ENCODE measurements at places on chromosomes 3 and 15.

- peak; percentile 46 for DNase-seq
These were observed 18.4 kb upstream of the ZBTB47 start for GRCh38 chr3:42635111-42635510.

DNA sequence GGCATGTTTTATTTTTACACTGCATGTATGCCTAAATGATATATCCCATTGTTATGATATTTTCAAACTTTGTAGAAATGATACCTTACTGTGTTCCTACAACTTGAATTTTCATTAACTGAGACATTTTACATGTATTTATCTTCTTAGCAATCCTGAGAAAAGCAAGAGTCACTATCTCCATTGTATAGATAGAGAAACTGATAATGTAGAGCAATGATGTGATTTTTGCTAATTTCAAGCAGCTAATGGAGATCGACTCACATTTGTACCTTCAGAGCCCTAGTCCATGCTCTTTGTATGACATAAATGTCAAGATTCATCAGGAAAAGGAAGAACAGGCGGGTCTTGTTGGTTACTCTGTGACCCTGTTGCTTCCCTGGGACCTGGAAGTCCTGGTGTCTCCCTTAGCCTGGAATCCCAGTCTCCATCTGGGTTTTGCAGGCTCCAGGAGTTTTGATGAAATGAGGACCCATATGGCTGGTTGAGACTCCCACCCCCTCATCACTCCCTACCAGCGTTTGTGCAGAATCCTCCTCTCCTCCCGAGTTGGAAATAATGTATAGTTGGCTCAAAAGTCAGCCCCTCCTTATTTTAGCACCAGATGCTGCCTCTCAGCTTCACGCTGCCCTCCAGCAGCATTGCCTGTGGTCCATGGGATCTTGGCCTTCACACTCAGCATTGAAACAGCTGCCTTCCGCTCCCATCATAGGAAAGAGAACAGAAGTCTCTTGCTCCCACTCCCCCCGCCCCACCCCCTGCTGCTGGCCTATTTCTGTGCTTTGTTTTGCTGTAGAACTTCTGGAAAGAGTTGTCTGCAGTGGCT, 67.1 kb downstream of the APBA2 start:
- DNase-seq, result no peak

- DNase-seq, result no peak
These were observed 104.0 kb downstream of the CYP19A1 start for GRCh38 chr15:51234176-51234927.

GRCh38 chr15:90478846-90479481, 50.8 kb upstream of the CRTC3 start:
- peak; percentile 14 for DNase-seq

DNA sequence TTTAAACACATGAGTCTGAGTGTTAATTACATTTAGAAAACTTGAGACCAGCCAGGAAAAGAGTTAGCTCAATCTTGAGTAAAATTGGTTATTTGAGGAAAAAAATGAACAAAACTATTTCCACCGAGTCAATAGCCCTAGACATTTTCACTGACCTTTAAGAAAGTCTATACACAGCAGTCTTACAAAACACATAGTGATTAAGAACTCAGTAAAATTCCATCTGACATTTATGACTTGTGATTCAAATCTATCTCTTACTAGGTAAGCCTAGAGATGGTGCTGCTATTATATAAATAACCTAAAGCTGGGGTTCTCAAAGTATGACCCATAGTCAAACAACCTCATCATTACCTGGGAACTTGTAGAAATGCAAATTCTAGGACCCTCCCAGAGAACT, 109.1 kb upstream of the COL8A1 start:
- no peak for DNase-seq

DNA sequence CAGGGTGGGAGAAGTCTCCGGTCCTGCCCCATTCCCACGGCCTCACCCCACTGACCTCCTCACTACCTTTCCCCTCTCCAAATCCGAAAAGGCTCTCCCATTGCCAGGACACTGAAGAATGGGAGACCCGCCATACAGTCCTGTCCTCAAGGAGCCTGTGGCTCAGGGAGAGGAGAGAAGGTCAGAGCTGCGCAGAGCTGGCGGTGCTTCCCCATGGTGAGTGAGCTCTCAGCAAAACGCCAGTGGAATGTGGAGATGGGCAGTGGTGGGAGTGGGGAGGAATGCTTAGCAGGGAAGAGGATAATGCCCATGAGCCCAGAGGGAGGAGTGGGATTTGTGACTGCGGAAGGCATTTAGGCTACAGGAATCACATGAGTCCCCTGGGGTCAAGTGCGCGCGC, 20.1 kb downstream of the FAM43A start:
- no peak for DNase-seq

DNA sequence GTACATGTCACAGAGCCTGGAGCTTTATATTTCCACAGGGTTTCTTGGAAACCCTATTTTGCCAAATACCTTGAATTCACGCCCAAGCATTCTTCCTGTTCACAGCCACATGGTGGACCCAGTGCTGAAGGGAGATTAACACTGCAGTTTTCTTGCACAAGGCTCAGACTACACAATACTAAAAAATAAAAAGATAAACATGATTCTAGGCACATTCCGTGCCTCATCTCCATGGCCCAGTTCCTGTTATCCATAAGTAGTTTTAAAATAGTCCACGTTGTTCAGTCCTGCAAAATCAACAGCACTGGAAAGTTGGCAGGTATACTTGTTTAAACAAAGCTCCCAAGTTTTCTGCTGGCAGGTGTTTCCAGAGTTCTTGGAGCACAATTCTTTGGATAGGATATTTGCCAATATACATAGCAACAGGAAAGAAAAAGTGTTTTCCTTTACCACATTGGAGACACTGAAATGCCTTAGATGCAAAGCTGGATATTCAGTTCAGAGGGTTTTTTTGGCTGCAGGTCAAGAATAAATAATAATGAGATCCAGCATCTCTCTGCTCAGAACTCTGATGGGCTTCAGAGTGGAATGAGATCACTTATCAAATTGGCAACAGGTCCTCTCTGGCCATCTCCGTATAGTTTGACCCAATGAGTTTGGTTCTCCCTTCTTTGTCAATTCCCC, 88.1 kb upstream of the TGFBR2 start:
- DNase-seq, result no peak

DNA sequence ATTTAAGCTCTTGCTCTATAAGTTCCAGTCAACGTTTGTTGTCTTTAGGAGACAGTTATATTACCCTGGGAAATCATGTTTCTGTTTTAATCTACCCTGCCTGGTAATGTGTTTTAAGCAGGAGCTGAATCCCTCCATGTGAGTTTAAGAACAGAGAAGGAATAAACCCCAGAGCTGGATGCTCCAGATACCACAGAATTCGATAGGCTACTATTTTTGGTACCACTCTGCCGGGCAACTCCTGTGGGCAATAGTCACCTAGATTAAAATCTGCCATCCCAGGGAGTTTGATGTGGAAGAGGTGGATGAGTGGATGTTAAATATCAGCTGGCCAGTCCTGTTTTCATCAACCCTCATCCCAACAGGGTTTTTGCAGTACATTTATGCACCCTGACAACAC, 20.4 kb downstream of the NUDT16 start:
- DNase-seq, result no peak

- DNase-seq, result no peak
These were observed 832.2 kb downstream of the SQOR start for GRCh38 chr15:46467041-46467440.

- DNase-seq, result peak; percentile 46
These were observed 158.3 kb upstream of the CGNL1 start for GRCh38 chr15:57217778-57218598.

DNA sequence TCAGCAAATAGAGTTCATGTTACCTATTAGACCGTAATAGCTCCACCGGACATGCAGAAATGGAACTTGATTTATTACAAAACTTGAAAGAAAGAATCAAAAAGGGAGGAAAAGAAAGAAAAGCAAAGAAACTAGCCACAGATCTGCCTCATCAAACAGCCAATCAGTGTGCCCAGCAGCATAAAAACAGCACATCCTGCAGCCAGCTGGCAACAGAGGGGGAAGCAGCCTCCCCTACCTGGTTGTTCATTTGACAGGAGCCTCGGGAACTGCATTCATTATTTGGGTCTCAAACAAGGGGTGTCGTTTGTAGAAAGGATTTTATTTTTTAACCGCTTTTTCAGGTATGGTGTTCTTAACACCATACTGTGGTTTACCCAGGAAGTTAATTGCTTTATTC, 181.5 kb upstream of the TOPAZ1 start:
- DNase-seq, result no peak

DNA sequence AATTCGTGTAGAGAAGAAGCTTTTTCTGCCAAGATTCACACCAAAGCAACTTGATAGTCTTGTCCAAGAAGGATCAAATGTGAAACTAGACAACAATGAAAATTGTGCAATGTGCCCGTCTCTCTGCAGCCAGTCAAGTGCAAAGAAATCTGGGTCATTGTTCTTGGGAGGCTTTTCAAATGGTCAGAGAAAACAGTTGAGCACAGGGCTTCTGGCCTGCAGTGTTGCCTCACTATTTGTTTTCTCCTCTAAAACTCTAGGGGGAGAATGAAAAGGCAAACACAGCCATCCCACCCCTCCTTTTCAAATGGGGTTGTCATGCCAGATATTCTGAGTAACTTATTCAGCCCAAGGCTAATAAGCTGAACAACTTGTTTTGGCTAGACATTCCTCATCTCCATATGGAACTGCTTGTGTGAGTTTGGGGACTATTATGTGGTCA, 417.6 kb upstream of the CDIN1 start:
- DNase-seq, result peak; percentile 55

- no peak for DNase-seq
These were observed at the start of gene TMEM202 for GRCh38 chr15:72397796-72398588. Gene TMEM202, plus strand, starts transcription at chr15:72398305. Its CDS starts 22 bp downstream, at chr15:72398327.

DNA sequence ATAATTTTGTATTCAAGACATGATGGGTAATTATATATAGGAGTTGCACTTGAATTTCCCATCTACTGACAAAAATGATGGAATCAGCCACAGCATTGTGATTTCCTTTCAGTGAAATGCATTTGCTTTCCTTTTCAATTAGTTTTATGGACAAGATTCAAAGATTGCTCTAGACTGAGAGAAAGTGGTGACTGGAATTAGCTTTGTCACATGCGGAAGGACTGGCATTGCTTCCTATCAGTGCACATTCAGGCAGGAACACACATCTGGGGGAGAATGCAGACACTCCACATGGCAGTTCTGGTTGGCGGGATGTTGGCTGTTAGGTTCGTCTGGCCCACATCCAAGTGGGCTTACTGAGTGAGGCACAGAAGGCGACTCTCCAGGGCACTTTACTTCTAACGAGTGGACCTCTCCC, 399.3 kb upstream of the RGMA start:
- no peak for DNase-seq

DNA sequence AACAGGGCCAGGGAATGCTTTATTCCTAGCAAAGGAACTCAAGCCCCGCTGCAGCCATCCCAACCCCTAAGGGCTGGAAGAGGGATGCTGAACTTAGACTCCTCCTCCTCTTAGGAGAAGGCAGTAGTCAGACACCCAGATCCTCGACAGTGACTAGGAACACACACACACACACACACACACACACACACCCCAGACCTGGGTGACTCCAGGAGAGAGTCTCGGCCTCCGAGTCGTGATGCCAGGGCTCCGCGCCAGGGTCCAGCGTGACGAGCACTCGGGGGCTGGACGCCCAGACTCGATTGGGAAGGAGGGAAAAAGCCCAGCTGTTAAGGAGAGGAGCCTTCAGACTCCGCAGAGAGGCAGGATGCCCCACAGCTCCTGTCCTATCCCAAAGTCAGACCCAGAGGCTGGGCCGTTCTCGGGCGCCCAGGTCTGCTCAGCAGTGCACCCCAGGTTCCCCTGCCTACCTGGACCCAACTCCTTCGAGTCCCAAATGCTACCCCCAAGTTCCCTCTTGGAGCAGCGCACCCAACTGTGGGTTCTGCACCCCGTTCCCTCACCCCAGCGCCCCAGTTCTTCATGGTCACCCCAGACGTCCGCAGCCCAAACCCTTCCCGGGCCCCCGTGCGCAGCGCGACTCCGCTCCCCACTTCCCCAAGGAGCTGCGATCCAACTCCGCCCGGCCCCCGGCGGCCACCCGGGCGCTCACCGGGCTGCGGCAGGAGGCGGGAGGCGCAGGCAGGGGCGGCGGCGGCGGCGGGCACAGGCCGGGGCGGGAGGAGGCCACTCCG, 421 bp downstream of the BMF start:
- peak; percentile 50 for DNase-seq

- peak; percentile 33 for DNase-seq
These were observed 21.7 kb downstream of the CSNK1G1 start for GRCh38 chr15:64333986-64334929.

DNA sequence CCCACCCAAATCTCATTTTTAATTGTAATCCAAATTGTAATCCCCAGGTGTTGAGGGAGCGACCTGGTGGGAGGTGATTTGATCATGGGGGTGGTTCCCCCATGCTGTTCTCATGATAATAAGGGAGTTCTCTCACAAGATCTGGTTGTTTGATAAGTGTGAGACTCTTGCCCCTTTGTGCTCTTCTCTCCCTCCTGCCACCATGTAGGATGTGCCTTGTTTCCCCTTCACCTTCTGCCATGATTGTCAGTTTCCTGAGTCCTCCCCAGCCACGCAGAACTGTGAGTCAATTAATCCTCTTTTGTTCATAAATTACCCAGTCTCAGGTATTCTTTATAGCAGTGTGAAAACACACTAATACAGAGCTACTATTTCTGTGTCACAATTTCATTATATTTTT, 88.7 kb downstream of the NCEH1 start:
- no peak for DNase-seq

DNA sequence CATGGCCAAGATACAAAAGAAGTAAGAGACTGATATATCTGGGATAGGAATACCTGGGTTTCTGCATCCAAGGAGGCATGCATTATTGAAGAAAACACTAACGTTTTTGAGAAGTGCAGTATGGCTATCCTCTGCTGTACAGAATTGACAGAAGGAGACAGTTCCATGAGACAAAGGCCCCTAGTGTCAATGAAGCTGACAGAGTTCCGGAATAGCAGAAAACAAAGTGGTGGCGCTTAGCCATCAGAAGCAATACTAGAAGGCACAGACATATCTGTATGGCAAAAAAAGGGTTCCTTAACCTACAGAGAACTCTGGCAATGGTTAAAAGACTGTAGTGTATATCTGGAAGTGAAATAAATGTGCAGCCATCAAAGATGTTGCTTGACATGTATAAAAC, 77.8 kb downstream of the VGLL3 start:
- DNase-seq, result no peak

GRCh38 chr3:65713016-65713415, 325.7 kb downstream of the MAGI1 start:
- peak; percentile 75 for DNase-seq

- no peak for DNase-seq
These were observed 279.2 kb downstream of the GABRG3 start for GRCh38 chr15:27250223-27250622.

- DNase-seq, result peak; percentile 85
These were observed 22.7 kb downstream of the SSUH2 start for GRCh38 chr3:8621872-8622271.

All from EL (cell line).